Upper lobe of right lung (tissue), 1 donor: ENCODE measurements at places on chromosomes 13 and 19. TPM values are rescaled to one million over a fixed set of nuclear protein-coding genes. Genes with fewer than 3 reads are reported as not detected.

DNA sequence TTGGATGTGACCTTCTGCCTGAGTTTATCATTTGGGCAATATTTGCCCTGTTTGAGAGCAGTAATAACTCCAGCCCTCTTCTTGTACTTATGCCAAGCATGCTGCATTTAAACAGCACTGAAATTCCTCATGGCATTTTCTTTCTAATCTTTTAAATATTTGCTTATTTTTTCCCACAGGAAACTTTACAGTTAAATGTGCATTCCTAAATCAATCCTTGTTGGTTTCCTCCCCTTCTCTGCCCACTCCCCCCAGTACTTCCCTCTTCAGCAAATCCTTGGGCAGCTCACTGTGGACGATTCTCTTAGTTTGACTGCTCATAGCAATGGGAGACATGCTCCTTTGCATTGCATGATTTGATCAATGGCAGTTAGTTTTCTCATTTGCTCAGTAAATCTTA, 68.7 kb downstream of the RAP2A start:
- H3K36me3 ChIP-seq = no peaks in the 10 kb centered on the region
- no peak for DNase-seq
- no peak overlapping the region for H3K4me3 ChIP-seq
- peaks cover 12% of the 10 kb centered on the region for H3K4me1 ChIP-seq
- H3K27me3 ChIP-seq = no peaks in the 10 kb centered on the region

DNA sequence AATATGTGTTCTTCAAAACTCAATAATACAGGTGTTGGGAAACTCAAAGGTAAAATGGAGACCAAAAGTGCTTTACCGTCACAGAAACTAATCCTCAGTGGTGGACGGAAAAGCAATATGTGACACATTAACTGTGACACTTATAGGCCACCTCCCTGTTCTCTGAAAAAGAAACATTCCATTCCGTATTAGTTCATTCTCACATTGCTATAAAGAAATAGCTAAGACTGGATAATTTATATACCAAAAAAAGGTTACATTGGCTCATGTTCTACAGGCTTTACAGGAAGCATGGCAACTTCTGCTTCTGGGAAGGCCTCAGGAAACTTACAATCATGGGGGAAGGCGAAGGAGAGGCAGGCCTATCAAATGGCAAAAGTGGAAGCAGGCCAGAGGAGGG, 435.3 kb upstream of the HTR2A start:
- no peaks in the 10 kb centered on the region for H3K4me1 ChIP-seq
- no peaks in the 10 kb centered on the region for H3K27me3 ChIP-seq
- H3K27ac ChIP-seq = no peak overlapping the region
- H3K4me3 ChIP-seq = no peak overlapping the region
- no peak for DNase-seq

Gene MUC16
- 0.41 TPM for total RNA-seq

Gene OR7A5
- total RNA-seq = not detected

Gene CPAMD8
- 50.9 TPM for total RNA-seq
